ENCODE measurements at places on chromosomes 13 and 19.

DNA sequence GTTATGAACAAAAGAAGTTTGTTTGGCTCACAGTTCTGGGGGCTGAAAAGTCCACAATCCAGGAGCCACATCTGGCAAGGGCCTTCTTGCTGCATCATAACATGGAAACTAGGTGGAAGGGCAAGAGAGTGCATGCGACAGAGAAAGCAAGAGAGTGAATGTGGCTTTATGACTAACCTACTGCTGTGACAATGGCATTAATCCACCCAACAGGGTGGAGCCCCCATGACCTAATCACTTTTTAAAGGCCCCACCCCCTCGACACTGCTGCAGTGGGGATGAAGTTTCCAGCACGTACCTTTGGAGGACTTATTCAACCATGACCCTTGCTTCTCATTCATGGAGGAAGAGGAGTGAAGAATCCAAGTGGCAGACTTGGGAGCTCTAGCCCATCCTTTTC is 30.0 kb upstream of the RFXAP start:
- no peak for DNase-seq

GRCh38 chr19:3655402-3656072 is 28.9 kb upstream of the CACTIN start:
- no peak for DNase-seq

GRCh38 chr13:22874839-22875238 is 305.9 kb upstream of the SGCG start:
- no peak for DNase-seq

DNA sequence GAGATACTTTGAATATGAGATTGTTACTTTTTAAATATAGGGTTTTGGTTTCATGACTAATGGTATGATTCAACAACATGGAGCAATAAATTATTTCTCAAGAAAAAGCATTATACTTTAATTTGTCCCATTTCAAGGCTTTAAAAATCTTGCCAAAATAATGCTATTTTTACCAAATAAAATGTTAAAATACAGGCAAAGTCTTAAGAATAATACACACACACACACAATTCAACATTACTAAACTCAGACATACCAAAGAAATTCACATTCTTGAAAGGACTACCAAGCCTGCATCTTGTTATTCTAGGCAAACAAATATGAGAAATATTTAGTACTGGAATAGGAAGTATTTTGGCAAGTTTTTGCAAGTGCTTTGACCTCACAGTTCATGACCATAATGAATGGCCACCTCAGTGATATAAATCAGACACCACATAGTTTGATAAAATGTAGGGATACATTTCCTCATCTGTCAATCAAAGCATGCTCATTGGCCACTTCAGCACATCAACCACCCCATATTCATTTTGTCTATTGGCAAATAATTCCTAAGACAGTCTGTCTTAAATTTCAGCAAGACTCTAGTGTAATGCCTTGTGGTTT is 107.2 kb downstream of the NALCN start:
- DNase-seq: no peak

- DNase-seq: no peak
Observed at GRCh38 chr19:49155005-49155819, at the start of gene HRC. Gene HRC (minus strand): TSS chr19:49155396. CDS start chr19:49155237, 159 bp downstream.

GRCh38 chr13:110921695-110922094 is 6.8 kb upstream of the ANKRD10 start:
- no peak for DNase-seq

GRCh38 chr13:103436057-103436654 is 369.9 kb upstream of the SLC10A2 start:
- no peak for DNase-seq

- no peak for DNase-seq
Observed at GRCh38 chr13:110993788-110994187, 78.9 kb upstream of the ANKRD10 start.

DNA sequence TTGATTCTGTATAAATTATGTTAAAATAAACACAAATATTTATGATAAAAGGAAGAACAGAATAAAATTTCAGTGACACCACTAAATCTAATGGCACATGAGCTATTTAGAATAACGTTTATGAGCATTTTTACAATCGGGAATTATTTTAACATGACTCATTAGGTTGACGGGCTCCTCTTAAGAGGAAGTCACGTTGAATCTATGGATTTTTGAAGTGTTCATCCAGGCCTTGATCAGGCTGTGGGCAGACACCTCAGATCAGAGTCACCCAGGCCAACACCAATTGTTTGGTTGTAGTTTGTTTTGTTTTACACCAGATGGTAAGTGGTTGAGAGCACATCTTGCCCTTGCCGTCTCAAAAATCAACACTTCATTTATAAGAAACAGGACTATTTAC is 257.8 kb downstream of the FOXO1 start:
- DNase-seq: no peak
